ENCODE measurements at places on chromosomes 2 and 18. TPM values are rescaled to one million over a fixed set of nuclear protein-coding genes. Genes with fewer than 3 reads are reported as not detected.

DNA sequence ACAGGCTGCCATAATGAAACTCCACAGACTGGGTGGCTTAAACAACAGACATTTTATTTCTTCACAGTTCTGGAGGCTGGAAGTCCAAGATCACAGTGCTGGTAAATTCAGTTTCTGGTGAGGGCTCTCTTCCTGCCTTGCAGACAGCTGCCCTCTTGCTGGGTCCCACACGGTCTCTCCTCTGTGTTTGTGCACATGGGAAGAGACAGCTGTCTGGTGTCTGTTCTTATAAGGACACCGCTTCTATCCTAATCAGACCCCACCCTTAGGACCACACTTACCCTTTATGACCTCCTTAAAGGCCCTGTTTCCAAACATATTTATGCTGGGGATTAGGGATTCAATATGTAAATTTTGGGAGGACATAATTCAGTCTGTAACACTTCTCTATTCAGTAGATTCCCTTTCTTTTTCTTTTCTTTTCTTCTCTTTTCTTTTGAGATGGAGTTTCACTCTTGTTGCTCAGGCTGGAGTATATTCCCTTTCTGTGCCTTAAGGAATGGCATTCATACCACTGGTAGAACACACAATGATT, 18.9 kb downstream of the CTIF start:
- DNase-seq, result no peak

GRCh38 chr2:40281021-40281940, 170.6 kb downstream of the SLC8A1 start:
- DNase-seq, result no peak

DNA sequence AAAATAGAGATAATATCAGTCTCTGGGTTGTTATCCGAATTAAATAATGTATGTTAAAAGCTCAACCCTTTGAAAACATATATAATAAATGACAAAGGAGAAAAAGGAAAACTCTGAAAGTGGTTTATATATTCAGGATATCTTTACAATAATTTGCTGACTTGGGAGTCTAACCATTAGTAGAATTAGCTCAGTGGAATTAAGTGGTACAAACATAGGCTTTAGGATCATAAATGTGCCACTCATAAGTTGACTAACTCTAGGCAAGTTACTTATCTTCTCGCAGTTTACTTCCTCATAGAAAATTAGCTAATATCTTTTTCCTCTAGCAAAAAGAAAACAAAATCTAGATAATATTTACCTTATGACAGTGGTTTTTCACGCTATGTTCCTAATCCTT, 44.6 kb downstream of the HEATR5B start:
- DNase-seq, result no peak

DNA sequence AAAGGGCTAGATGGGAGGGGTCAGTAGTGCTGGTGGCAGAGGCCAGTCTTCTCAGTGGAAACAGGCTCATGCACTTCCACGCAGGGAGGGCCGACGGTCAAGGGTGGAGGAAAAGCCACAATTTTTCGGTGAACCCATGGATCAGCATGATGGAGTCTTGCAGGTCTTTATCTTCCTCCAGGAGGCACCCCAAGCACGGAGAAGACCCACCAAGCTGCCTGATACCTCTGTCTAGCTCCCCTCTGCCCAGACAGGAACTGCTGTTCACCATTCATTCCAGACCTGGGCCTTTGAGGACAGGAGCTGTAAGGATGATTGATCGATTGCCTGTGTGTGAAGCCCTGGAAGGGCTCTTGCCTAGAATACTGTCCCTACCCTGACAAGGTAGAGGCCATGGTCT, 2.8 kb upstream of the LRRFIP1 start:
- DNase-seq, result no peak

DNA sequence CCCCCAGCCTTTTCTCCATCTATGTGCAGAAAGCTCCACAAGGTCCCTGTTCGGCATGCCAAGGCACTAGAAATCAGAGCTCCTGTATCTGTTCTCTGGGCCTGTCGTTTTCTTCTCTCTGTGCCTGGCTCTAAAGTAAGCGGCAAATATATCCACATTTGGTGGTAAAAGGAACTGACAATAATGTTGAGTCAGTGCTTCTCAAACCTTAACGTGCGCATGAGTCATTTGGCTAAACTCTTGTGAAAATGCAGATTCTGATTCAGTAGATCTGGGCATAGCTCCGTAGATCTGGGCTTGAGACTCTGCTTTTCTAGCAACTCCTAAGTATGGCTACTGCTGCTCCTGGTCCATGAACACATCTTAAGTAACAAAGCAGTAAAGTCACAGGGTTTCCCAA, 16.5 kb upstream of the ACSL3 start:
- peak; percentile 80 for DNase-seq

DNA sequence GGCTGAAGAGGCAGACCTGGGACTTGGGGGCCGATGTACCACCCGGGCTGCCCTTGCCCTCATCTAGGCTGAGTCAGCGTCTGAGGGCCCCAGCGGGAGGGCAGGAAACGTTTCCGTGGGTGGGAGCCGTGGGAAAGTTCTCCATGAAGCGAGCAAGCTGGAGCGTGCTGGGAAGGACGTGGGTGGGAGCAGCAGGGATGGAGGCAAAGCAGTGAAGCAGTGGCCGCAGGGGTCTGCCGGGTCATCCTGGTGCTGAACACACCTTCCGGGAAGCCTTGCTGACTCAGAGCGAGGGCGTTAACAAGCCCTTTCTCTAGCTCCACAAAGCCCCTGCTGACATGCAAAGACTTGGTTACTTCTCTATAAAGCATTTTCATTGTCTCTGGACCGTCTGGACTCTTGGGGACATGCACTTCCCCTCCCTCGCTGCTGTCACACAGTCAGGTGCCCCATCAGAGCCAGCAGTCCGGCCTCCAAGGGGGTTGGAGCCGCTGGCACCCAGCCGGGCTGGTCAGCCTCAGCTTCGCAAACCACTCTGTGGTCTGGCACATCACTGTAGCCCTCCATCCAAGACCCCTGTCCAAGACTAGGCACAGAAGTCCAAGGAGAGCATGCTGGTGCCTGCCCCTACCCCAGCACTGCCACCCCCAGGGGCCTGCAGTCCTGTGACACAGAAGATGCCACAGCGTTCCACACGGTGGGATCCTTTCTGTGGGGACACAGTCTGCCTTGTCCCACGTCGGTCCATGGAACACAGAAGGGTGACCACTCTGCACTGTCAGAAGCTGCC, 115.1 kb upstream of the GPC1 start:
- DNase-seq, result no peak

DNA sequence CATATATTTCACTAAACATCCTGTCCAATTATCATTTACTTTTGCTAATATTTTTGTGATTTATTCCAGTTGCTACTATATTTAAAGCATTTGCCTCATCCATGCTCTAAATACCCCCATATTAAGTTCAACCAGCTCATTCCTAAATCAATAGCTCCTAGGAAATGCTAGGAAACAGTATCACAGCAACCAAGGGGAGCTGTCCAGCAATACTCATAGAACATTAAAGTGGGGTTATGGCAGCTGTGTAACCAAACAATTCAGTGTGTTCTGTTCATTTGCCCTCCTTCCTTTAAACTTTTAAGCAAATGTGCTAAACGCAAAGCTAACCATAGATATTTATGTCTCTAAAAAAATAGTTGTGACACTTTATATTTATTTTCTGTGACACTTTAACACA, 41.1 kb downstream of the ACVR1C start:
- no peak for DNase-seq

DNA sequence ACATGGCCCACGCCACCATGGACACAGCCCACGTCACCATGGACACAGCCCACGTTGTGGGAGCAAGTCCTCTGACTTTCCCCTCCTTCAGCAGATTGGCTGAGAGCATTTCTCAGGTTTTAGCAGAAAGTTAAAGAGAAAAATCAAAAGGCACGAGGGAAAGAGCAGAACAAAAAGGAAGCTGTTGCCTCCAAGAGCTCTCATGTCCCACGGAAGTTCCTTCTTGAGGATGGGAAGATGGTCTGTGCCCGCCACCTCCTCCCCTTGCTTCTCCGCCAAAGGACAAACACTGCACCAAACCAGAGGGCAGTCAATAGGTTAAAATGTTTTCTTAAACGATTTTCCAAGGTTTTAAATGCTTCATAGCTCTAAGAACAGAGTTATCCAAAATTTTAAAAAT, 148.4 kb downstream of the HDAC4 start:
- no peak for DNase-seq

GRCh38 chr18:3449512-3450011, 410 bp upstream of the TGIF1 start:
- no peak for DNase-seq

The SLC5A7 gene
- total RNA-seq, result not detected

The FAP gene
- total RNA-seq, result not detected

The EPB41L3 gene
- total RNA-seq, result 0.36 TPM

The RGPD4 gene
- total RNA-seq, result not detected

Measured in Panc1 (cell line).